Stimulated activated CD8-positive, alpha-beta memory T cell treated with anti-CD3 and anti-CD28 coated beads, Interleukin-12 subunit alpha, Interleukin-12 subunit beta, amount 100 ng/mL, for 1 hour (primary cell): ENCODE measurements at places on chromosomes 7 and 10.

GRCh38 chr7:134782121-134782623 lies 2.7 kb downstream of the CALD1 start:
- DNase-seq, result no peak

GRCh38 chr7:3859431-3859830 lies 558.4 kb downstream of the SDK1 start:
- DNase-seq, result no peak

GRCh38 chr7:21639206-21639868 lies 96.5 kb downstream of the DNAH11 start:
- no peak for DNase-seq

- no peak for DNase-seq
These were observed 60.9 kb downstream of the MAD1L1 start for GRCh38 chr7:2171855-2172254.

GRCh38 chr10:85187047-85187446 lies 858.7 kb downstream of the CCSER2 start:
- DNase-seq, result no peak

DNA sequence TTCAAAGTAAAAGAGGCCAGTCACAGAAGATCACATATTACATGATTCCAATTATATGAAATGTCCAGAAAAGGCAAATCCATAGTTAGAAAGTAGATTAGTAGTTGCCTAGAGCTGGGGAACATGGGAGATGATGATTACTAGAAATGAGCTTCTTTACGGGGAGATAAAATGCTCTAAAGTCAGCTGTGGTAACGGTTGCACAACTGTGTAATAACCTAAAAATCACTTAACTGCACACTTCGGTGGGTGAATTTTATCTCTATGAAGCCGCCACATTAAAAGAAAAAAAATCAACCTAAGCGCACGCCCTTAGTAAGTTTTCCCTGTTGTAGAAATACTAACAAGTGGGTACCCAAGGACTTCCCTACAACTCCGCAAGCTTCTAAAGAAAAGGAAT lies 15.9 kb downstream of the XRCC2 start:
- DNase-seq, result no peak

GRCh38 chr10:4568086-4568485 lies 257.9 kb upstream of the AKR1E2 start:
- DNase-seq, result no peak

DNA sequence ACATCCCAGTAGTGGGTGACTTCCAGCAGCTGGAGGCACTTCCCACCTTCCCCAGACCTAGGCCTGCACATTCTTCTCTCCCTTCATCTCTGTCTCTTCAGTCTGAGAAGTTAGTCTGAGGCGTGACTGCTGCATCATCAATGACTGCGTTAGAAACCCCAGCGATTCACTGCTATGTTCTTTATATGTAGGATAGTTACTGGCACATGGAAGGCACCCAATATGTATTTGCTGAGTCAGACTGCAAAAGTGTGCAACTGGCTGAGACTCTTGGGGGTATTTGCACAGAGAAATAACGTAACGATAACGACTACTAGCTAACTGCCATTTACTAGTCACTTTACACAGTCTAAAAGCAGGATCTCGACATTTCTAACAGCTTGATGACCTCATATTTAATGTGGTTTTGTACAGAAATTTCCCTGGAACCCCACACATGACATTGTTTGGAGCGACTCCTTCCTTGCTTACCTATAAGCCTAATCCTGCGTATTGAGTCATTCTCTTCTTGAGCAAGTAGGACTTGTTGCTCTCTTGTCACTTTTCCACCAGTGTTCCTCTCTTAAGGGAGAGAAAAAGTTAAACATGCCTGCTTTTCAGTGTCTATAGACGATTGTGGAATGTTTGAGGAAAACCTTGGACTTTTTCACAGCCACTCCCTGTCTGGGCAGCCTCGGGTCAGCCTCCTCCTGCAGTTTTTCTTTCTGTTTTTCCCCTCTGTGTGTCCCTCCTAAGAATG lies 45.5 kb downstream of the THNSL1 start:
- no peak for DNase-seq

DNA sequence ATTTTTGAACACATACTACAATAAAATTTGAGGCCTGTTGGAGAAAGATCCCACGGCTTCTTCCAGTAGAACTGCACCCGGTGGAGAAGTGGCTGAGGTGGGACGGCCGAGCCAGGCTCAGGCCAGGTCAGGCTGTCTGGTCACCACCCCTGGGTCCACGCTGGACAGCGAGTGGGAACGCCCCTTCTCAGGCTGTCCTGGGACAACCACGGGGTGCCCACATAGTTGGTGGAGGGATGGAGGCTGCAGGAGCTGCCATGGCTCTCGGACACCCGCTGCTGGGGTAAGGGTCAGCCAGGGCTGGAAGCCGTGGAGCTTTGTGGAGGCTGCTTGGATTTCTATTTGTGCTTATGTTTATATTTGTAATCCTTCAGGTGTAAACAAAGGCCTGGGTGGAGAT lies 206.5 kb downstream of the DNAJB6 start:
- DNase-seq, result no peak

DNA sequence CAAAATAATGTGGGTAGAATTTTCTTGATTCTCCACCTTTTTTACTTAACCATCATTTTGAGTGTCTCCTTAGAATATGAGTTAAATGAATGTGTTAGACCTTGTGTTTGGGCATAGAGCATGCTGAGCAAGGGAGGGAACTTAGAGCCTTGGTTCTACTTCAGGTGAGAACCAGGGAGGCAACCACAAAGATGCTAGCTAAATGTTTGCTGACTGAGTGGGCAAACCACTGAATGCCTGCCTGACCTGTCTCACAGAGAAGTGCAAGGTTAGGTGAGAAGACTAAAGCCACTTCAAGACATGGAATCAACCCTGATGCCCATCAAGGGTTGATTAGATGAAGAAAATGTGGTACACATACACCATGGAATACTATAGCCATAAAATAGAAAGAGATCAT lies 242.6 kb upstream of the ZNF32 start:
- DNase-seq, result no peak

- DNase-seq, result no peak
These were observed 1.3 kb downstream of the GJD4 start for GRCh38 chr10:35606430-35606829.

DNA sequence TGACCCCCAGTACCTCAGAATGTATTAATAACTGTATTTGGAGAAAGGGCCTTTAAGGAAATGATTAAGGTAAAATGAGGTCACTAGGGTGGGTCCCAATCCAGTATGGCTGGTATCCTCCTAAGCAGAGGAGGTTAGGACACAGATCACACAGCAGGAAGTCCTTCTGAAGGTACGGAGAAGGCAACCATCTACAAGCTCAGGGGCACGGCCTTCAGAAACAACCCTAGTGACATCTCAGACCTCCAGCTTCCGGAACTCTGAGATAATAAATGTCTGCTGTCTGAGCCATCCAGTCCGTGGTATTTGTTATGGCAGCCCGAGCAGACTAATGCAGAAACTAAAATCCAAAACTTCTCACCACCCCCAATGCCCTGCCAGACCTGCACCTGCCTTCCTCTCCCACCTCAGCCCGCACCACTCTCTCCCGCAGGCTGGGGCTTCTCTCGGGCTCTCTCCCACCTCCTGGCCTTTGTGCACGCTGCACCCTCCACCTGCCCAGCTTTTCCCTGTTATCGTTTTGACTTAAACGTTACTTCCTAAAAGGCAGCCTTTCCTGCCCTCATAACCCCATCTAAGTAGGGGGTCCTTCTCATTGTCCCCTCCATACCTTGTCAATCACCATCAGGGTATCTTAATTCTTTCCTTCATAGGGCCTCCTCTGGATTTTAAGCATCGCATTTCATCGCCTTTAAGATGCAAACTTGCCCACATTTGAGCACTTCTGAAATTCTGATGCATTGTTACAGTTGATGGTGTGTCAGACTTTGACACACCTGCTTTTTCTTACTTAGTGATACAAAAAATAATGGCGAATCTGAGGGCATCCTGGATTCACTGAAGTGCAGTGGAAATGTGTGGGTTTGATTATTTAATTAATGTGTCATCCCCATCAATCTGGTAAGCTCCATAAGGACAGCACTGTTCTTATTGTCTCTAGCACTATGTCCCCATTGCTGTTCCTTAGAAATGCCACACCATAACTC lies 32.2 kb upstream of the AQP1 start:
- no peak for DNase-seq

GRCh38 chr10:50621968-50622705 lies 1.6 kb downstream of the SGMS1 start:
- DNase-seq, result peak; percentile 50
